Stimulated activated CD8-positive, alpha-beta memory T cell treated with anti-CD3 and anti-CD28 coated beads, Interleukin-4, amount 100 ng/mL, for 48 hours (primary cell): ENCODE measurements at places on chromosomes 11 and 22.

- DNase-seq = no peak
These were observed 82.0 kb downstream of the PARVA start for GRCh38 chr11:12459374-12459773.

GRCh38 chr11:44264761-44265160, 45.2 kb downstream of the ALX4 start:
- DNase-seq = no peak

DNA sequence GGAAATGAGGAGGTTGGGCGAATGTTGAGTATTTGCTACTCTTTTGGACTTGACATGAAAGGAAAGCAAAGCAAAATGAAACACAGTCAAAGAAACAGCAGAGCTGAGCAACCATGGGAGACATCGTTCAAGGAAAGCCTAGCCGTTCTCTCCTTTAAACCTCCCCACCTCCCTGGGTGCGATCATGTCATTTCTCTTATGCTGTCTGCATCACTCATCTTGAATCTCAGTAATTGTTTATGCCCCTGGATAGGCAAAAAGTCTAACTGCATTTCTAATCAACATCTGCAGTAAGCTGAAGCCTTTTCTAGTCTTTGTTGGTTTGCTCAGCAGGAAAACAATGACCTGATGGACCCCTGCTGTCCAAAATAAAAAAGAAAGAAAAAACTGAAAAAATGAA, 107.0 kb downstream of the MSANTD4 start:
- DNase-seq = no peak

- no peak for DNase-seq
These were observed 828.6 kb downstream of the TBC1D22A start for GRCh38 chr22:47591016-47591415.

DNA sequence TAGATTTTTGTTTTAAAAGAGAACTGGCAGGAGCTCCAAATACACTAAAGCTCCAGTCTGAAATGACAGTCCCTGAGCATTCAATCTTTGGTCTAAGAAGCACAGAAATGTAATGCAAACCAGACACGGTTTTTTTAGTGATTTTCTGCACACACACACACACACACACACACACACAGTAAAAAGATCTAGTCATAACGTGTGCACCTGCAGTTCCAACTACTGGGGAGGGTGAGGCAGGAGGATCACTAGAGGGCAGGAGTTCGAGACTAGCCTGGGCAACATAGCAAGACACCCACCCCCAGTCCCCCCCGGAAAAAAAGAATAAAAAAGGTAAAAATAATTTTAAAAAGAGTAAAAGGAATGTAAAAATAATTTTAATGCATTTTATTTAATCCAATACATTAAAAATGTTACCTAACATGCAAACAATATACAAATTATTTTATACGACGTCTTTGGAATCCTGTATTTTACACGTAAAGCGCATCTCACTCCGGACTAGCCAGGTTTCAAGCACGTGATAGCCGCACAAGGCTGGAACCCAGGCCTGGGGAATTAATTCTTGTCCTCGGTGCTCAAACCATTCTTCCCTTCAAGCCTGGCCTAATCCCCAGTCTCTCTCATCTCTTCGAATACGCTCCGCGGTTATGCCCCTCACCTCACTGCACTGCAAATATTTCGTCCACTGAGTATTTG, 762 bp upstream of the TBC1D22A start:
- no peak for DNase-seq

DNA sequence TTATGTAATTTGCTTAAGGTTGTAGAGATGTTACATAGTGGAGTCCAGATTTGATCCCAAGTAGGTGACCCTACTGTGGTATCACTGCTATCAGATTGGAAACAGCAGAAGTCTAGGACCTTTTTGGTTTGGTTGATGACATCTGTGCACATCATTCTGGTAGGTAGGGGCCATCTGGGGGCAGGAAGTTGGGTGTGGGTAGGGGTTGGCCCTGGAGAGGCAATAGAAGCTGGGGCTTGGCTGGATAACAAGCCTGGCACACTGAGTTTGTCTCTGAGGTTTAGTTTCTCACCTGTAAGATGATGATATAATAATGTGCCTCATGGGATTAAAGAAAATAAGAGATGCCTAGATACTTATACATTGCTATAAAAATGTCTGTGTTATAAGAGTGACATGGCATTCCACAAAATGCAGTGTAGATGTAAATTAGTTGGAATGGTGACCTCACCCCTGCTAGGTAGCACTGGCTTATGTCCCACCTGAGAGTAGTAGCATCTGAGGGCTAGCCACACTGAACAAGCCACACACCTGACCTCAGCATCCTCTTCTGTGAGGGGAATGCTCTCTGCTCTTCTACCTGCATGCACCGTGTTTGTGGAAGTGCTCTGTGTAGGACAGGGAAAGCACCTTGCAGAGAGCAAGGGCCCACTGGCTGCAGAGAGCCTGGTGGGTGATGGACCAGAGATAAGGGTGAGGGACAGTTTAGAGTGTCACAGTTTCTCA, 36.9 kb downstream of the PTPRJ start:
- peak; percentile 57 for DNase-seq

DNA sequence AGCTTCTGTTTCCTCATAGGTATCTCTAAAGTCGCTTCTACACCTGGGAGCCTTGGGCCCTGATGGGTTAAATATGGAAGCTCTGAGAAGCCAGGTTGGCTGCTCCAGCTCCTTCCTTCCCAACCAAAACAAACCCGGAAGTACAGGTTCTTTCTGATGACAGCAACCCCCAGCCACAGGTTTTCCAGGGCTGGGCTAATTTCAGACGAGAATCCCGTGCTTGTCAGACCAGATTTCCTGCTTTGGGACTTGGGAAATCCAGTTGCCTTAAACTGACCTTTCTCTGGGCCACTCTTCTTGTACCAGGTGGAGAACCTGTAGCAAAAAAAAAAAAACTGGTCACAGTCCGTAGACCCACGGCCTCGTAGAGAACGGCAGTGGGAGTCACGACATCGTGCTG, 51.9 kb downstream of the RBX1 start:
- no peak for DNase-seq

- DNase-seq = no peak
These were observed 77.8 kb upstream of the SHISAL1 start for GRCh38 chr22:44390613-44390970.

DNA sequence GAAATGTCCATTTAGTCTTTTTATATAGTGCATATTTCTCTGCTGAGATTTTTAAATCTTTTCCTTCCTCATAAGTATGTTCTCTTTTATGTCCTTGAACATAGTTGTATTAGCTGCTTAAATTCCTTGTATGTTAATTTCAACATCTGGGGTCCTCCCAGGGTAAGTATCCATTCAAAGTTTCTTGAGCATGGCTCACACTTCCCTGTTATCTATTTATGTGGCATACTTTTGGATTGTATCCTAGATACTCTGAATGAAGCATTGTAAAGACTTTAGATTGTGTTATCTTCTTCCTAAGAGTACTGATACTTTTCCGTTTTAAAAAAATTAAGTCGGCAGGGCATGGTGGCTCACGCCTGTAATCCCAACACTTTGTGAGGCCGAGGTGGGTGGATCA, 28.4 kb upstream of the PITPNB start:
- no peak for DNase-seq

GRCh38 chr11:122230385-122230755, 114.4 kb upstream of the BLID start:
- DNase-seq = no peak

DNA sequence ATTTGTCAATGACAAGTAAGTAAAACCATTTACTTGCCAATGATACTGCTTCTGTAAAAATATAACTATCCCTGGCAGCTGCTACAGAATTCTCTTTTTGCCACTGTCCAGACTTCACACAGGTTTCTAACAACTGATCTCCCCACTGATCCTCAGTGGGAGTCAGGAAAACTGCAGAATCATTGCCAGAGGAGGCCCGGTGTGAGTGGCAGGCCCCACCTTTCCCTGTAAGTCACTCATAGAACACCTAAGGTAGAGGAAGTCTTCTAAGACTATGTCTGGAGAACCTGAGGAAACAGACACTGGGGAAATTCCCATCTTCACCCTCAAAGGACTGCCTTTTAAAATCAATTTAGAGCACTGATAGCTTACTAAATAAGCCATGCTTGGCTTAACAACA, 66.3 kb downstream of the ZC3H12C start:
- no peak for DNase-seq

GRCh38 chr22:19755145-19755710, 5.3 kb upstream of the TBX1 start:
- DNase-seq = no peak

GRCh38 chr11:117554601-117555333, 227.1 kb downstream of the CEP164 start:
- DNase-seq = no peak

DNA sequence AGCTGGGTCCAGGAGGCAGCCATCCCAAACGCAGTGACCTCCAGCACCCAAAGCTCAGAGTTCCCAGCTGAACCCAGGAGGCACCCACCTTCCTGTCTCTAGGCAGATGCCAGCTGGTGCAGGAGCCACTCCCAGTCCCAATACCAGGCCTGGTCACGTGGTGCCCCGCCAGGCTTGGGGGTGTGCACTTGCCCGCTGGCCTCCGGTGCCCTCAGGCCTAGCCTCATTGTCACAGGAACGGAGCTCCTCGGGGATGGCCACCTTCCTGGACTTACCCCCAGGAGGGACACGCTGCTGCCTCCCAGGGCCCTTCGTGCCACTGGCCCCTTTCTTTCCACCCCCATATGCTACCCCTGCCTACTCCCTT, 4.6 kb downstream of the BID start:
- DNase-seq = no peak

- DNase-seq = no peak
These were observed 31.2 kb downstream of the SHANK2 start for GRCh38 chr11:71221201-71221600.

- no peak for DNase-seq
These were observed 26.8 kb downstream of the MIAT start for GRCh38 chr22:26684168-26684567.
